ENCODE measurements at places on chromosomes 12 and 14.

GRCh38 chr12:93908846-93909567, 231.8 kb downstream of the CRADD start:
- DNase-seq, result no peak

DNA sequence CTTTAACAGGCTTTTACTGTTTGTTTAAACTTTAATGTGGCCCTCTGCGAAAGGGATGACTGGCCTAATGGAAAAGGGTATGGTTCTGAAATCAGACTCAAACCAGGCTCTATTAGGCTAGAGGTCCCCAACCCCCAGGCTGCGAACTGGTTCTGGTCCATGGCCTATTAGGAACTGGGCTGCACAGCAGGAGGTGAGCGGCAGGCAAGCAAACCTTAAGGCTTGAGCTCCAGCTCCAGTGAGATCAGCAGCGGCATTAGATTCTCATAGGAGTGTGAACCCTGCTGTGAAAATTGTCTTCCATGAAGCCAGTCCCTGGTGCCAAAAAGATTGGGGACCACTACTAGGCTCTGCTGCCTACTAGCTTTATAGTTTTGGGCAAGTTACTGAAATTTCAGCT, 11.1 kb downstream of the GALNT4 start:
- DNase-seq, result no peak

- no peak for DNase-seq
These were observed 89.1 kb downstream of the TTC7B start for GRCh38 chr14:90727082-90727481.

DNA sequence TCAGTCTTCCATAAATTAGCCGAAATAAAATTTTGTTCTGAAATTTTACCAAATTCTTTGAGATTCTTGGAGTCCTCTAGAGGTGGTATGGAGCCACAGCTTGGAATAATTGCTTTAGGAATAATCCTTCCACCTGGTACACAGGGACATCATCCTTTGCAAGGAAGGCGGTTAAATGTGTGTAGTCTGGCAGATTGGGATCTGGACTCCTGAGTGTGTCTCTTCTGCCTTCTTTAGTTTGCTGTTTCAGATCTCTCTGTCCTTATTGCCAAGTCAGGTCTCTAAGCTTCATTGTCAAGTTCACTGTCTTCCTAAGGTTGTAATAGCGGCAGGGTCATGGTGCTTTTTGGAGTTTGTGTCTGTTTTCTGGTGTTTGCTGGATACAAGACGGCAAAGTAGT, 393.9 kb upstream of the RGS6 start:
- DNase-seq, result no peak

DNA sequence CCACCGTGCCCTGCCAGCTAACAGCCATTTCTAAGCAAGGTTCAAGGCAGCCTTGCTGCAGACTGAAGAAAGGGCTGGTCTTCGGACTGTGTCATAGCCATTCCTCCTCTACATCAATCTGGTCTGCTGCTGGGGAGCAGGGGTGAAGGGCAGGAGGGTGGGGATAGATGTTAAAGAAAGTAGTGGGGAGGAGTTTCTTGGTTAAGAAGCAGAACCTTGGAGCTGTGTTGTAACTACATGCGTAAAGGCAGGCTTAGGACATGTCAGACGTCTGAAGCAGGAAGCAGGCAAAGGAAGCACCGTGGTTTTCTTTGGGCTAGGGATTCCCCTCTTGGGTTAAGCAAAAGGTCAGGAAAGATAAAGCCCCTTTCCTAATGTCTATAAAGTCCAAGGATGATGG, 18.1 kb upstream of the NEK9 start:
- no peak for DNase-seq

- DNase-seq, result peak; percentile 73
These were observed 573.0 kb downstream of the FOXG1 start for GRCh38 chr14:29339494-29340172.

- DNase-seq, result no peak
These were observed 1445.8 kb upstream of the FLRT2 start for GRCh38 chr14:84084056-84084630.

DNA sequence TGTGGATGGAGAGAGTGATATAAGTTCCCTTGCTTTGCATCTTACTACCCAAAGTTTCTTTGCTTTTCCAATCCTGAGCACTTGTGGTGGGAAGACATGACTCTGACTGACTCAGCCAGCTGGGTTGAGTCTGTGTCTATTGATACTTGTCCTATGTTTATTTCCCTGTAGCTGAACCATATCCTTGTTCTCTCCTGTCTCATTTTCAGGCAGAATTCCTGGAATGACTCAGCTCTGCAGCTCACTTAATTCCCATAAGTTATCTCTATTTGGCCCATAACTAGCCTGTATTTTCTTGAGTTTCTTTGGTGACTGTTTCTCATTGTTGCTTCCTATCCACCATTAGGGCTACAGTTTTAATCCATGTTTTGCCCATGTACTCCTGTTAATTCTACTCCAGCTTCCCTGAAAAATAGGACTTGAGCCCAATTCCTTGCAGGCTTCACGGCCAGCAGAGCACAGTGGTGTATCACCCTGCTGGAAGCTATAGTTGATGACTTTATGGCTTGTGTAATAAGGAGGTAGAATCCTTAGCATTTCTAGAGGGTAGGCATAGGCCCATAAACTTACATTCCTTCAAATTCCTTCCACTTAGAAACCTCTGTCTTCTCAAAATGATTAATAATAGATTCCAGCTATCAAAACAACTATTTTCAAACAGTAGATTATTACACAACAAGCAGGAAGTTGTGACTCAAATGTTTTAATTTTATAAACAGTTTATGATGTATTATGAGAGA, 183.1 kb downstream of the TMTC3 start:
- DNase-seq, result peak; percentile 96

DNA sequence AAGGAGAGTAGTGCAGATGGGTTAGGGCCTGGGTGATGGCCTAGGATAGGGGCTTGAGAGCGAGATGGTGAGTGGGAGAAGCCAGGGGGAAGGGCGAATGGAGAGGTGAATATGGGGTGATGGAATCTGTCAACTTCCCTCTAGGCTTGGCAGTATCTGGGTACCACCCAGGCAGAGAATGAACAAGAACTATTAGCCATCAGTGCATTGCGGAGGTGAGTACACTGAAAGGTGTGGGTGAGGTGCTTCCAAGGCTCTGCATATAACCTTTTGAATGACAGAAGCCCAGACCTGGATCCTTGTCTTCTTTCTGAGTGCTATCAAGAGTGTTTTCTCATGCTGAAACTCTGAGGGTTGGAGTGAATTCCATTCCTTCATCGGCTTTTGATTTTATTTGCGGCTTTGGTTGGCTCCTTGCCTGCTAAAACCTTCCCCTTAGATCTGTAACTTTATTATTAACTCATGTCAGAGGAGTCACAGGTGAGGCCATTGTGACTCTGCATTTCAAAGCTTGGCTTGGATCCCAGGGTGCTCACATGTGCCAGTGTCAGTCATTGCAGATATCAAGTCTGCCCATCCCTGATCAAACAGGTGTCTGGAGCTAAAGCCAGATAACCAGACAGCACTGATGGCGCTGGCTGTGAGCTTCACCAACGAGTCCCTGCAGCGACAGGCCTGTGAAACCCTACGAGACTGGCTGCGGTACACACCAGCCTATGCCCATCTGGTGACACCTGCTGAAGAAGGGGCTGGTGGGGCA, 18.6 kb downstream of the PEX5 start:
- peak; percentile 35 for DNase-seq

Measured in kidney tubule cell (primary cell).